ENCODE measurements at places on chromosomes 3 and 15.

DNA sequence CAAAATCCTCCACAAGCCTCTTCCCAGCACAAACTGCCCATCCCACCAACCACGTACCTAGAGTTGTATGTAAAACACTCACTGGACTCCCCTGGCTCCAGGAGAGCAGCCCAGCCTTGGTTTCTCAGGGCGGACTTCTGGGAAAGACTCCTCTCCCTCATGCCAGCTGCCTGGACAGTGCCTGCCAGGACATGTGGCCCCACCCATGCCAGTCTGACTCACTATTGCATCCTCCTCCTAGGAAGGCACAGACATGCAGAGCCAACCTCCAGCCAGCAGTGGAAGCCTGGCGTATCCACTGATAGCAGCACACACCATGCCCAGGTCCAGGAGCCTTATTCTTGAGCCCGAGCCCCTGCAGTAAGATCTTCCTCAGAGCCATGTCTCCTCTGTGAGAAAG, 8.6 kb downstream of the PKM start:
- no peak for DNase-seq

DNA sequence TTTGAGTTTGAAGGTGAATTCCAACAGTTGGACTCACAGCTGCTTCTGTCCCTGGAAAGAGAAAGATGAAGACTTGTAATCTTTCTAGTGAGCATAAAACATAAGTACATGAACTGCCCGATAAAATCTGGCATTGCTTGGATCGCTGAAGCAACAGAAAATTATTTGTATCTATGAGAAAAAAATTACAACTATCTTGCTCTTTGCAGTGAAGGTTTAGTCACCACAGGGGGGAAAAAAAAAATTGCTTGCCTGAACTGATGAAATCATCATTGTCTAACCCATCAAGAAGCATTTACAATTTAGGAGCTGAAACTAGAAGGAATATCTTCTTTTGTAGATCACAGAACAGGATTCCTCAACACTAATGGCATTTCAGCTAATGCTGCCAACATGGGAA, 20.0 kb downstream of the TMEM207 start:
- no peak for DNase-seq

GRCh38 chr15:70121624-70122302, 24.0 kb upstream of the TLE3 start:
- no peak for DNase-seq

- DNase-seq: no peak
Observed at GRCh38 chr3:95289295-95289694, 1226.4 kb downstream of the NSUN3 start.

- DNase-seq: no peak
Observed at GRCh38 chr3:280681-281080, 84.1 kb downstream of the CHL1 start.

Measured in effector memory CD4-positive, alpha-beta T cell (primary cell).